Right lobe of liver (tissue), 6 donors: ENCODE measurements at places on chromosomes 11 and 22.
A peak's percentile ranks its signal among the peaks of the same experiment; 100 is the strongest.

- peak; percentile 55 for DNase-seq
These were observed 20.0 kb downstream of the MARK2 start for GRCh38 chr11:63858628-63859550.

GRCh38 chr11:132094598-132094997, 724.2 kb downstream of the NTM start:
- no peak for DNase-seq

- no peak for DNase-seq
These were observed 23.2 kb upstream of the BIRC3 start for GRCh38 chr11:102293873-102294601.

DNA sequence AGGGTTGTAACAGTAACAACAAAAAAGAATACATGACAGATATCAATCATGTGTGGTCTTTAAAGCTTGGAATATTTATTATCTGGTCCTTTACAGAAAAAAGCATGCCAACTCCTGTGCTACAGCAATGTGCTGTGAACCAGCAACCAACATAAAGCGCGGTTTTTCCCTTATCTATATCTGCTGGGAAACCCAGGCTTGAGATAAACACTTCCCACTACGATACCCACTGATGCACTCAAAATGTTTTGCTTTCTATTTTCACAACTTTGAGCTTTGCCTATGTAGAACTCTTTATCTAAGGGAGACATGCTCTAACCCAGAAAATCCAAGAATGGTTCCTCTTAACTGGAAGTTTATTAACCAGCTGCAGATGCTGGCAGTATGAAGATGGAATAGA, 19.0 kb downstream of the ZBED5 start:
- no peak for DNase-seq

DNA sequence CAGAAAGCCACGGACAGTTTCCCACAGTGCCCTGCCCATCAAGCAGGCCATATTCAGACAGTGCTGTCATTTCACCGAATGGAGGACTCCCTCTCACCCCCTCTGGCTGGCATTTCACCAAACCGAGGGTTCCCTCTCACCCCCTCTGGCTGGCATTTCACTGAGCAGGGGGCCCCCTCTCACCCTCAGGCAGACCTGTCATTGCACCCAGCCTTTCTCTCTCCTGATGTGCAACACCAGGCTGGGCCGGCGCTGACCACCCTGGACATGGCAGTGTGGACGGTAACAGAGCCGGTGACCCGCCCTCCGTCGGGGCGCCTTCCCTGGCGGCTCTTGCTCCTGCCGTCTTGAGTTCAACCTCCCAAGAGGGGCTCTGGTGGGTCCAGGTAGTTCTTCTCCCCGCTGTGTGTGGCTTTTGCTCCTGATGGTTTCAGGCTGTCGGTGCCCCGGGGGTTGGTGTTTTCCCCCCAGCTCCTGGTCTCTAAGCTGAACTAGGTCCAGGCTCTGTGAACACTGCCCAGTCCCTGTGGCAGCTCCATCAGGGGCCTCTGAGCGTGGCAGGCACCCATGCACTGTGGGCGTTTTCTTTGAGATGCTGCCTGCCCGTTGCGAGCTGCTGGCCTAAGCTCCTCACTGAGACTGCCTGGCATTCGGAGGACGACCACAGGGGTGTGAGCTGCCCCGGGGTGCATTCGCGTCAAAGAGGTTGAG, 46.9 kb downstream of the SMIM38 start:
- peak; percentile 31 for DNase-seq

DNA sequence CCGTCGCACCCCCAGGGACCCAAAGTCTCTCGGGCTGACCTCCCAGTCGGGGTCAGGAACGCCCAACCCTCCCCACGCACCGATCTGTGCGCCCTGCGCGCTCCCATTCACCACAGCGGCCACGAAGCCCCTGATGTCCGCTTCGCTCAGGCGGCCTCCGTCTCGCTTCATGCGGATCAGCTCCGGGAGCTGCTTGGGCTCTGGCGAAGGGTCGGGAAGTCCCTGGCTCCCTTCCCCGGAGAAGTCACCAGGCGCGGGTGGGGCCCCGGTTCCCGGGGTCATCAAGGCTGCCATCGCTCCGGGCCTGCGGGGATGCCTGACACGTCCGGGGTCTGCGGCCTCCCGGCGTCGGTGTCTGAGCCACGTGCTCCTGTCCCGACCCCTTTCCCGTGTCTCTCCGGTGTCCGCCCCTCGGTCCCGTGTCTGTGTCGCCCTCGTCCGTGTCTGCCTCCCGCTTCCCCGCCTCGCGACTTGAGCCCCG, 356 bp downstream of the TYMP start:
- DNase-seq = peak; percentile 79

DNA sequence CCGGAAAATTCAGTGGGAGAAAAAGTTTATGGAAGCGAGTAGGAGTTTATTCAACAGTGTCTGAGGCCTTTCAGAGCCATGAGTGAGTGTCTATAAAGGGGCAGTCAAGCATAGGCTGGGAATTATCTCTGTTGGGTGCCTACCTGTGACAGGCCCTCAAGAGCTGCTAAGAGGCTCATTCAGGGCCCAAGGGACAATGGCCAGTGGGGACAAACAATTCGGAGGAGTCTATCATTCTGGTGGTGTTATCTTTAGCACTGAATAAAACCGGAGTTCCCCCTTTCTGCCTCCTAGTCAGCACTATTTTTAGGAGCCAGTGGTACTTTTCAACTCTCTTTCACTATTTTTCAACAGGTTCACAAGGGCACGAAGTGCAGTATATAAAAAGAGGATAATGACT, 89.5 kb upstream of the HTATIP2 start:
- DNase-seq = no peak

GRCh38 chr11:70672991-70673653, 274.8 kb downstream of the CTTN start:
- DNase-seq = no peak

- no peak for DNase-seq
These were observed 13.8 kb upstream of the CCDC81 start for GRCh38 chr11:86360775-86361395.

- no peak for DNase-seq
These were observed 192.3 kb upstream of the CADM1 start for GRCh38 chr11:115696563-115696962.

DNA sequence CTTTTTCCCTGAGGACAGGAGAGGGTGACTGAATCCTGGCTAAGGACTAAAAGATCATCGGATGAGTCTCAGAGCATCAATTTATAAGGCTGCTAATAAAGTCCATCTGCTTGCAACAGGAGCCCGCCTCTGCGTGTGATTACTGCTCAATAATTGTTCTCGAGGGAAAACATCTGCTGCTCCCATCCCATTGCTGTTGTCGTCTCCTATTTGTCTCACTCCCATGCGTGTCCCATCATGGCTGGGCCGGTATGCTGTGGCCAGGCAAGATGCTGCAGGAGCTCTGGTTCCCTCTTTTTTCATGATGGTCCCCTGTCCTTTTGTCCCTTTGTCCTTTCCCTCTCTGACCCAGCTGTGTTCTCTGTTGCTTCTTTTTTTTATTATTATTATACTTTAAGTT, 121.2 kb downstream of the SPATA19 start:
- no peak for DNase-seq

DNA sequence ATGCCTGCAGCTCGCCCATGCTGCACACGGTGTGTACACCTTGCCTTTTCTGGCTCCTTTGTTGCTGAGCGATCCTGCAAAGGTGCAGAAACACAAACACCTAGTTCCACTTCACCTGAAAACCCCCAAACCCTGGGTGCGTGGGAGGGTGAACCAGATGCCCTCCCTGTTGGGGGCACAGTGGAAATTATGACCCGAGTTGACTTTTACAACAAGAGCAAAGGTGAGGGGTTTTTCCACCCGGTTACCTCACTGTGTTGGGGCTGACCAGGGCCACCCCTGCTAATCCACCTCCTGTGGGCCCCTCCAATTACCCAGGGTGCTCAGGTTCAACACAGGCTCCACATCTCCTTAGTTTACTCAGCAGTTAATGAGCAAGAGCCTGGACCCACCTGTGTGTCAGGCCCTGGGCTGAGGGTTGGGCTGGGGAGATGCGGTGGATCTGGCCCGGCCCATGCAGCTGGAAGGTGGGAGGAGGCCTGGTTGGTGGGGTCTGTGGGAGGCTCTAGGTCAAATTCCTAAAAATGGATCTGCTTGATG, 42.1 kb downstream of the LRRC32 start:
- no peak for DNase-seq

DNA sequence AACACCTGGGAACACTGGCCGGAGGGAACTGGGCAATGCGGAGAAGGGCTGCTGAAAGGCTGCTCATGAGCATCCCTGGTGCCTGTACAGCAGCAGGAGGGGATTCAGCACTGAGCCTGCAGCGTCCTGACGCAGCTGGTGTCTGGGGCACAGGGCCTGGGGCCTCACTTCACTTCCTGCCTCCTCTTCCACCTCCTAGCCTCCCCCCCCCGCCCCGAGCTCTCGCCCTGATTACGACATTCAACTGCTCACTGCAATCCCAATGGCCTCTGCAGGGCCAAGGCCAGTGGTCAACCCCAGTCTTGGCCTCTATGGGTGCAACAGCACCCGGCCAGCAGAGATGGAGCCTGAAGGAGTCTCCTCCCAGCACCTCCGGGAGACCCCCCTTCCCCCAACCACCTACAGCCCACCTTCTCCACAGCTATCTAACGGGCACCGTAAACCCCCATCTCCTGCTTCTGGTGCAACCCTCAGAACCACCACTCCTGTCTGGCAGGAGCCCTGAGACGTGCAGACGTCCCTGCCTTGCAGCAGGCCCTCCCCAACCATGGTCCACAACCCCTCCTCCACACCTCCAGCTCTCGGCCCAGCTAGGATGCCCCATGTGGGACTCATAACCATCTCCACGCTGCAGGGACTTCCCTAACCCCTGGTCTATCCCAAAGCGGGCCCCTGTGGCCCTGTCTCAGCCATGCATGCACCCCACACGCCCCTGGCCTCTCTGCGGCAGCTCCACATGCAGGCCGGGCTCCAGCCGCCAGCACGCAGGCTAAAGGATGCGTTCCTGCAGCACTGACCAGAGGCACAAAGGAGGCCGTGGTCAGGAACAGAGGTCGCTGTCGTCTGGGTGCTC, 38.2 kb downstream of the BRD1 start:
- no peak for DNase-seq

- no peak for DNase-seq
These were observed 434.7 kb downstream of the BRD1 start for GRCh38 chr22:49392841-49393510.

DNA sequence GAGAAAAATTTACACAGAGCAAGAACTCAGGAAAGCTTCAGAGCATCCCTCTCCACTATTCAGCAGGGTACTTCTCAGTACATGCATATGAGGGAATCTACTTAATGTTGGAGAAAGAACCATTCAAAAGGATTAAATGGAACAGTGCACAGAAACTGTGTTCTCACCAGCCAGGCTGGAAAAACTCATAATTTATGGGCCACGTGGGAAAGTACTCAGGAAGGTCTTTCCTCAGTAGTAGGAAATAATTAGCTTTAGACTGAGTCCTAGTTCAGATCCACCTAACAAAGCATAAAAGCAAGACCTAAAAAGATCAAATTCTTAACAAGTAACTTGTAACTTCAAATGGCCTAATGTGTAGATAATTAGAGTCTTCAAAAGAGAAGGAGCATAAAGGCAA, 134.0 kb downstream of the FAM76B start:
- DNase-seq = no peak

DNA sequence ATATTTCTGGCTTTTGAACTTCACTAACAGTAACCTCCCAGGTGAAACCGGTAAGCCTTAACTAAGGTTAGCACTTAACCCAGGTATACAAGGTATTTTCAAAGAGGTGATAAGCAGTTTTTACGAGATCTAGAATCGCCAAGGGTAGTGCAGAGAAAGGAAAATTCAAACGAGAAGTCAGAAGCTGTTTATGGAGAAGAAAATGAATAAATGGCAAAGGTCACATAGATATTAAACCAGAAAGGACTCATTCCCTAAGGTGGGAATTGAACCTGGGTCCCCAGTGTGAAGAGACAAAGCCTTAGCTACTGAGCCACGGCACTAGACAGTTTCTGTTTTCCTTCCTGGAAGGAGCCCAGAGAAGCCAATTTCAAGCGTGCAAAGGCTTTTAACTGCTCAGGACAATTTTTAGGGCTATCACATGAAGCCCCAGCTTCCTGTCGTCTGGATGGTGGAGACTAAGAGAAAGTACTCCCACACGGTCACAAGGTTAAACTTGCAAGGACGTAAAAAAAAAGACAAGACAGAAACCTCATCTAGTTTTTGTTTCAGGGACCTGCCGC, 5.7 kb upstream of the C1QTNF6 start:
- no peak for DNase-seq

- no peak for DNase-seq
These were observed 70.0 kb downstream of the AMOTL1 start for GRCh38 chr11:94838027-94838731.

DNA sequence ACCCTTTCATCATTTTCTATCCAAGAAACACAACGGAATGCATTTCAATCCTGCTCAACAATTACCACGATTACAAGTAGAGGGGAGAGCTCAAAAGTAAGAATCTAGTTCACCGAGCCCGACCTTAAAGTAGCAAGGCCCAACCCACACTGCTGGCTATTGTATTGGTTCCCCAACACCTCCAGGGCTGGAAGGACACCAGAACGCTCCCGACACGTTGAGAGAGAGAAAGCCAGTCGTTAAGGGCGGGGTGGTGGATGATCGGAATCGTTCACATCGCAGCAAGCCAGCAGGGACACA, 690 bp downstream of the CKAP5 start:
- DNase-seq = no peak

- DNase-seq = no peak
These were observed 1087.5 kb downstream of the BRD1 start for GRCh38 chr22:48740086-48740730.

DNA sequence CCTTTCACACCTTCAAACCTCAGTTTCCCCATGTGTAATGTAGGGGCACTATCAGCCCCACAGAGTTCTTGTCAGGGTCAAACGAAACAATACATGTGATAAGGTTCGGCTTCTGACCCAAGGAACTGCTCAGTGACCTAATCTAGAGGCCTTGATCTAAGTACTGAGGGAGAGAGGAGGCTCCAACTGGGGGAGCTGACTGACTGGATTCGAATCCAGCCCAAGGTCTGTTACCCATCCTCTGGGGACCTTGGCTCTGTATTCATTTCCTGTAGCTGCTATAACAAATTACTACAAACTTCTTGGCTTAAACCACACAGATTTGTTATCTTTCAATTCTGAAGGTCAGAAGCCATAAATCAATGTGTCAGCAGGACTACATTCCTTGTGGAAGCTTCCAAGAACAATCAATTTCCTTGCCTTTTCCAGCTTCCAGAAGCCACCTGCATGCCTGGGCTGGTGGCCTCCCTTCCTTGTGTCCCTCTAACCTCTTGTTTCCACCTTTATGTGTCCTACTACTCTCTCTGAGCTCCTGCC, 10.7 kb upstream of the ANAPC15 start:
- DNase-seq = no peak

DNA sequence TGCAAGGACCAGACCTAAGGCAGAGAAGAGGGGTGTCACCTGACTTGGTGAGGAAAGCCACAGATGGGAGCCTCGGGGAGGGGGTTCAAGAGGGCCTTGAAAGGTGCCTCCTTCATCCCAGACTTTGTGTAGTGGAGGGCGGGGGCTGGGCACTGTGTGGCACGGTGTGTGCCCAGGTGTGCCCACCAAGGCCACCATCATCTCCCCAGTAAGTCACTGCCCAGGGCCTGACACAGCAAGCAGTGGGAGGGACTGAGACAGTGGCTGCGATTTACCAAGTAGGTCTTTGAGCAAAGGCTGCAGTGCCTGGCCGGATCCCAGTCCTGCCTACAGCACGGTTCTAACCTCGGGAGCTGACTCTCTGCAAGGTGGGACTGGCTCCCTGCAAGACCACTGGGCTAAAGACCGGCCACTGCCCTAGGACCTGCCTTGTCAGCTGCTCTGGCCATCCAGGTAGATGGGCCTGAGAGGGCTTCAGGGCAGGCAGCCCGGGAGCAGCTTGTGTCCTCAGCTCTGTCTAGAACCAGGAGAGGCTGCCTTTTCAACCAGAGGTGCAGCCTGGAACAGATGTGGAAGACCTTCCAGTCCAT, 1.4 kb downstream of the OSM start:
- no peak for DNase-seq
